Hematopoietic multipotent progenitor cell treated with erythropoietin and hydrocortisone succinate and interleukin-3 and kit ligand, for 8 days (in vitro differentiated cells): ENCODE measurements at places on chromosomes 5 and 9.

- DNase-seq = no peak
Observed at GRCh38 chr5:123066016-123066415, 23.0 kb upstream of the PRDM6 start.

- no peak for DNase-seq
Observed at GRCh38 chr5:172427202-172427601, 27.1 kb downstream of the SH3PXD2B start.

DNA sequence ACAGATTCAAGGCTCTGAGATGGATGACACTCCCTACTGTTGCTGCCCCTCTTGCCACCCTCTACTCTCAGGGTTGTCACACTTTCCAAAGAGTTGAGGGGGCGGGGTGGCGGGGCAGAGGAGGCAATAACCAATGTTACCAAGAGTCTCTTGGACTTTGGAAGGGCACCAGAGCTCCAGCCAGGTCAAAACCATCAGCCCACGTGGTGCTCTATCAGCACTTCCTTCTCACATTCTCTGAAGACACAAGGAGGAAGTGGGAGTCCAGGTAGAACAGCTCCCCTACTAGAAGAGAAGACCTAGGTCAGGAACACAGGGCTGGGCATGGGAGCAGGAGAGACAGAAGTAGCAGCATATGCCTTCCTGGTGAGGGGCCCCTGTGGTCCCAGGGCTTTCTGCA lies 33.0 kb upstream of the PIK3R1 start:
- DNase-seq = no peak

DNA sequence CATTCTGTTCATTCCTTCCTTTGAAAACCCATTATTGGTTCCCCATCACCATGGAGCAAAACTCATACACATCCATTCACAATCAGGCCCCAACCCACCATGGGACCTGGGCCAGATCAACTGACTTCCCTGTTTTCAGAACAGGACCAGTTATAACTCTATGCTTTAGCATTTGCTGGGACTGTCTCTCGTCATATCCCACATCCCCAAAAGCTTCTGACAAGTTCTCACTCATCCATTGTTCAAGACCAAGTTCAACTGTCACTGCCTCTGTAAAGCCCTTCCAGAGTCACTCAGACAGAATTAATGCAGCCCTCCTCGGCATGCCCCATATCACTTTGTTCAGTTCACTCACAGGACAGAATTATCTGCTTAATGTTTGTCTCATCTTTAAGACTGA lies 4.0 kb downstream of the FAM169A start:
- no peak for DNase-seq

DNA sequence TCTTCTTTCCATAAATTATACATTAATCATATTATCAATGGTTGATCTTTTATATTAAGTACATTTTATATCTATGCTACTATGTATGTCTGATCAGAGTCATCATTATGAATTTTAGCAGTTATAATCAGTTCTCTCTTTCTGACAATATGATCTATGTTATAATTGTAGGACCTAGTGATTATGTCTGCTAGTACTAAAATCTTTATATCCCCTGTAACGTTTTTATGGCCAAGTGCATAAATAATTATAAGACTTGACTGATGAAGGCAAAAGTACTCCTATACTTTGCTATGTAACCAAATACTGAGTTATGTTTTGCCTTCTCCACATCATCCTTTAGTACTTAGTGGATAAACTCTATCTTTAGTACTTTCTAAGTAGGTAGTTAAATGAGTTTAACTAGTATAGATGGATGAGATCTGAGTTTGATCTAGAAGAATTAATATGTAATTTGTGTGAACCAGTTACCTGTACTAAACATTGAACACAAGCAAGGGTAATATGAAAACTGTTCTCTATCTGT lies 75.4 kb downstream of the SLF1 start:
- DNase-seq = no peak

GRCh38 chr5:124056991-124057723 lies 545.2 kb downstream of the CSNK1G3 start:
- DNase-seq = peak; percentile 19

GRCh38 chr5:134649163-134649835 lies 714 bp downstream of the SEC24A start:
- peak; percentile 9 for DNase-seq

DNA sequence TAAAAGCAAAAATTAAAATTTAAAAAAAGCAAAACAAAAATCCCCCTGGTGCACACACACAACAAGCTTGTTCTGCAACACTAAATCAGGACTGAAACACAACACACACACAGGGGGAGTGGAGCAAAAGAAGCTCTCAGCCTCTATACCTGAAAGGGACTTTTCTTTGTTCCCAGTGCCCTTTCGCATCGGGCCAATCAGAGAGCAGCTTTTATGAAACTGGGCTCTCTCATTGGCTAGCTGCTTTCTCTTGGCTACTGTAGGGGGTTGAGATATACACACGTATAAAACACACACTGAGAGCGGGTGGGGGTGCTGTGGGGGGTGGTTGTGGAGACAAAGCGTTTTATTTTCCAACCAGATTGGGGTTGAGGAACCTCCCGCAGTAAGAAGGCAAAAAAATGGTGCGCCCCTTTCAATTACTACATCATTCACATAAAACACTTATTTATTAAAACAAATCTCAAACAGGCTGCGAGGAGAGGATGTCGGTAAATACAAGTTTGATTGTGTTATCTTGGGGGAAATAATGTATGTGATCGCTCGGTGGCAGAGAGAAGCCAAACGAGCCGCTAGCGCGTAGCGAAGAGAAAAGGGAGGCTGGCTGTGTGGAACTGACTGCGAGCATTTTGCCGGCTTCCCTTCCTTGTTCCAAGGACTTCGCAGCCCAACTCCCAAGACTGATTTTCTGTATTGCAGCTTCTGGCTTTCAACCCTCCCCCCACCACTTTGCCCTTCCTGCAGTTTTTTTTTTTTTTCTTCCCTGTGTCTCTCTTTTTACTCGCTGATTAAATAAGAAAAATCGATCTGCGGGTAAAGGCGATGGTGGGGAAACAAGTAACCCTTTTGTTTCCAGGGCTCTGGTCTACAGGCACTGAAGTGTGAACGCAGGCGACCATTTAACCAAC lies 2.5 kb upstream of the ZNF608 start:
- DNase-seq = peak; percentile 90

DNA sequence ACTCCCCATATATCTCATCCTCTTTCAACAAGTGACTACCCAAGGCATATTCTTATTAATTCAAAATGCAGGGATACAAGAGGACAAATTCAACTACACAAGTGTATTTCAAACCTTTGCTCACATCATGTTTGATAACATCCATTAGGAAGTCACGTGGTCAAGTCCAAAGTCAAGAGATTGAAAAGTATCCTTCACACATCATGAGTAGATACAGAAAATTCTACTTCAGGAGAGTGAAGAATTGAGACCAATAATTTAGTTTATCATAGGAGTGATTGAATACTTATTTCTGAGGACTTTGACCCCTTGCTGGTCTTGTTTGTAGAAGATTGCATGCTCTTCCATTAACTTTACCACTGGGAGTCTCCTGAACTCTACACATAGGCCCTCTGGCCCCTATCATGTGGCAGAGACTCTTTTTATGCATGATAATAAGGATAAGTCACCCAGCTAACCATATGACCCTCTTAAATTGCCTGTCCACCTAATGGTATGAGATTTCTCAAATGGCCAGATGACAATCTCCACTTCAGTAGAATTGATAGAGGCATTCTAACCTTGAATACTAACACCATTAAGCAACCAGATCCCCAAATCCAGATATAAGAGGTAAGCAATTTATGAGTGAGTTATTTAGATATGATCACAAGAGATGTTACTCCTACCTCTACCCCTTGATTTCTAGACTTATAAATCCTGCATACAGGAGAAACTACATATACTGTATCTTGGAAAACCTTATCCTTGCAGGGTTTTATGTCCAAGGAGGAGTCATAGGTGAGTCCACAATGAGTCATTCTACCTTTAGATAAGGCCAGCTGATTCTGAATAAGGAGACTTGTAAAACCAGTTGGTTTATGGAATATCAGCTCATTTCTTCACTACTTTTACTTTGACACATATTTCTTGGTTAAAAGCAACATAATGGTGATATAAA lies 26.6 kb upstream of the SLC46A2 start:
- DNase-seq = no peak

- peak; percentile 52 for DNase-seq
Observed at GRCh38 chr5:76714751-76715485, 1.0 kb upstream of the F2R start.

- no peak for DNase-seq
Observed at GRCh38 chr9:138105561-138106505, 228.3 kb downstream of the CACNA1B start.

GRCh38 chr9:128822407-128823042 lies 4.2 kb downstream of the ENDOG start:
- no peak for DNase-seq

- DNase-seq = no peak
Observed at GRCh38 chr5:99928490-99928889, 606.7 kb upstream of the FAM174A start.

- no peak for DNase-seq
Observed at GRCh38 chr9:106580546-106580945, 282.4 kb upstream of the ZNF462 start.

DNA sequence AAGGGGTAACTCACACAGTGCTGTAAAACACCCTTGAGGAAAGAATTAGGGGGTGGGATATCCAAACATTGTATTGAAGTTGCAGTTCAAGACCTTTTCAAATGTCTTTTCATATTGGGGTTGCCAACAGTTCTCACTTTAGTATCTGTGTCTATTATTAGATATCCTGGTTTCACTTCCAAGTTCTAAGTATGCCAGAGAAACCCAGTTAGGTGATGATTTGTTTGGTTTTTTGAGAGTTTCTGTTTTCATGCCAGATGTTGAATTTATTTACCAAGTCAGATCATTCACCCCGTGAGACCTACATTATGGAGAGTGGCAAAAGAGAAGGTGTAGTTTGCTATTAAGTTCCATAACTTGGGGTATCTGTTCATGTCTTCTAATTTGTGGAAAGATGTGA lies 64.5 kb downstream of the C9orf152 start:
- DNase-seq = no peak

DNA sequence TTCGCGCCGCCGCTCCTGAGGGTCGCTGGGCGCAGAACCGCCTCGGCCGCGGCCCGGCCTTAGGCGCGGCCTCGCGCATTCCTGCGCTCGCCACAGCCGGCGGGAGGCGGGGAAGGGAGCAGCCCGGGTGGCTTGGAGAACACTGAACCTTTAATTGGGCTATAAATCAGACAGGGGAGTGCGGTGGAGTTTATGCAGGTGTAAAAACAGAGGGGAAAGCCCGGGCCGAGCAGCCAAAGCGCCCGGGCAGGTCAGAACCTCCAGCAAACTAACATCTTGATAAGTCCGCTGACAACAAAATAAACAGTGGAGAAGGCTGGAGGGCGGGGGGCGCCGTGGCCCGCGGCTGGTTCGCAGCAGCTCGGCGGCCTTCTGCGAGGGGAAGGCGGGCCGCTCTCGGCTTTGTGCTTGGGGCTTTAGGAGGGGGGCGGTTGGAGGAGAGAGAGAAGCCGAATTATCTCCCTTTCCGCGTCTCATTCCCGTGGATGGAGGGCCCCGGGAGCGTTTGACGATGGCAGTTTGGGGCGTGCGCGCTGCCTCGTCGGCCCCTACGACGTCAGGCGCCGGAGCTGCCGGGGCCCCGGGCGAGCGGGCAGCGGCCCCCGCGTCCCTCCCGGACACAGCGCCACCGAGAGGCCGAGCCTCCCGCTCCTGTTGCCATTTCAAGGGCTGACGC lies 11.3 kb downstream of the FOXD1 start:
- no peak for DNase-seq

GRCh38 chr9:129343424-129344375 lies 165.6 kb upstream of the IER5L start:
- DNase-seq = no peak

- DNase-seq = no peak
Observed at GRCh38 chr9:107513464-107514100, 24.0 kb upstream of the KLF4 start.

DNA sequence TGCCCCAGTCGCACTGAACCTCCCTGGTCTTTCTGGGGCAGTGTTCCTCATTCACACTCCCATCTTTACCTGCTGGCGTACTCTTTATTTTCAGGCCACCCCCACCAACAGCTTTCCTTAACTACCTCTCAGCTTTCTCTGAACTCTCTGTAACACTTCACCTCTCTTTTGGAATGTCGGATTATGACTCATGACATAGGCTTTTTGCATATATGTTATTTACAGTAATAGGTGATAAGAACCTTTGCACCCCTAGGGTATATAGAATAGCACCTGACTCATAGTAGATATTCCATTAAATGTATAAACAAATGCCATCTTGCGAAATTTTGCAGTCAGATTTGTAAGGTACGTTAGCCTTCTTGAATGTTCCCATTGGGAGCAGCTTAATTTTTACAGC lies 52.9 kb upstream of the MIER3 start:
- no peak for DNase-seq

DNA sequence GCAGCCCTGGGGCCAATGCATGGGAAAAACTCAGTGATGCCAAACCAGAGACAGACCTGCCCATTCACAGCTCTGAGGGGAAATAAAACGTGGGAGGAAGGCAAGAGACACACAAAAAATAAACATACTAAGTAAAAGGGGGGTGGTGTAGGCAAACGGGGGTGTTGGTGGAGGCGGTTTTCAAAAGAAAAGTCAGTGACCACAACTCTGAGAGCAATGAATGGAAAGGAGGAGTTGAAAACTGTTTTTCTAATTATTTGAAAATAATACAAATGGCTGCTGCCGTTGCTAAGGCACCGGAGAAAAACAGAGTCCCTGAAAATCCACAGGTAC lies 293.5 kb downstream of the EFNA5 start:
- DNase-seq = no peak

- DNase-seq = no peak
Observed at GRCh38 chr9:73643379-73644013, 491.8 kb downstream of the ANXA1 start.

GRCh38 chr9:125993466-125993865 lies 246.3 kb downstream of the PBX3 start:
- DNase-seq = no peak

GRCh38 chr9:7234144-7234543 lies 476.4 kb downstream of the KDM4C start:
- peak; percentile 82 for DNase-seq

- no peak for DNase-seq
Observed at GRCh38 chr9:13597427-13597826, 317.9 kb upstream of the MPDZ start.

DNA sequence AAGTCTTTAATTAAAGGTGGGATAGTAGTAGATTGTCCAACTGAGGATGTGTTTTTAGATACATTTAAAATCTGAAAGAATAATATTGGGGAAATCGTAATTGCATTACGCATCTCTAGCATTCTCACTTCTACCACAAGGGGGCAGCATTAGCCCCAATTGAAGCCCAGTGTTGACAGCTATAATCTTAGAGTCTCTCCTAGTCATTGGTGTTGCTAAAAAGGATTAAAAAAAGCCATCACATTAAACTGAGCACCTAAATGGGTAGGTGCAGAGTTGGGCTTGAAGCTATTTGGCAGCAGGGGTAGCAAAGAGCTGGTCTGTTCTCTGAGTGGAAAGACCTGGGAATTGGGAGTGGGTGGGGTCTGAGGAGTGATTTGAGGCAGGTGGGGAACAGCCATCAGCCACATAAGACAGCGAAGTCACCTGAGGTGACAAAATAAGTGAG lies 177.2 kb downstream of the OSTF1 start:
- DNase-seq = peak; percentile 64

GRCh38 chr5:131381021-131381420 lies 117.2 kb downstream of the CDC42SE2 start:
- peak; percentile 20 for DNase-seq
